ENCODE measurements at places on chromosomes 2 and 18.

- no peak for DNase-seq
These were observed 536 bp downstream of the XDH start for GRCh38 chr2:31413862-31414550.

GRCh38 chr2:37776487-37776886 is 105.0 kb upstream of the CDC42EP3 start:
- DNase-seq = no peak

DNA sequence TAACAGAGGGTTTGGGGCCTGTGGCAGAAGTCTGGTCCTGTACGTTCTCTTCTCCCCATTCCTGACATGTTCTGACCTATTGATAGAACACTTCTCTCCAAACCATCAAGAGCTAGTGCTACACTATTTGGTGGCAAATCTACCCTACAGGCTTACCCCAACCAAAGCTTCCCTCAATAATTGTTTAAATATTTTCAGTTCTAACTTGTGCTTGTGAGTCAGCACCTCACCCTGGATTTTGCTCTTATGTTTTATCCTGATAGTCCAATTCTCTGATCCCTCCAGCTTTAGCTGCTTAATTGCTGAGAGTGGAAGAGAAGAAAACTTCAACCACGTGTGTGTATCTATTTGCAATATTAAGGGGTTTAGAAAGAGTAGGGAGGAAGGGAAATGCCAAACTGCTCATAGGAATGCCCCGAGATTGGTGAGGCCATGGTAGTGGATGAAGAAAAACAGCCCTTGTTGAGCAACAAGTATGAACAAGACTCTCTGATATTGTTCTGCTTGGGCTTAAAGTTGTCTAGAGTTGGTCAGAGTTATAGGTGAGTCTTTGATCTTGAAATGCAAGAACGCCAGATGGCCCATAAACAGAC is 67.8 kb upstream of the PARD3B start:
- no peak for DNase-seq

DNA sequence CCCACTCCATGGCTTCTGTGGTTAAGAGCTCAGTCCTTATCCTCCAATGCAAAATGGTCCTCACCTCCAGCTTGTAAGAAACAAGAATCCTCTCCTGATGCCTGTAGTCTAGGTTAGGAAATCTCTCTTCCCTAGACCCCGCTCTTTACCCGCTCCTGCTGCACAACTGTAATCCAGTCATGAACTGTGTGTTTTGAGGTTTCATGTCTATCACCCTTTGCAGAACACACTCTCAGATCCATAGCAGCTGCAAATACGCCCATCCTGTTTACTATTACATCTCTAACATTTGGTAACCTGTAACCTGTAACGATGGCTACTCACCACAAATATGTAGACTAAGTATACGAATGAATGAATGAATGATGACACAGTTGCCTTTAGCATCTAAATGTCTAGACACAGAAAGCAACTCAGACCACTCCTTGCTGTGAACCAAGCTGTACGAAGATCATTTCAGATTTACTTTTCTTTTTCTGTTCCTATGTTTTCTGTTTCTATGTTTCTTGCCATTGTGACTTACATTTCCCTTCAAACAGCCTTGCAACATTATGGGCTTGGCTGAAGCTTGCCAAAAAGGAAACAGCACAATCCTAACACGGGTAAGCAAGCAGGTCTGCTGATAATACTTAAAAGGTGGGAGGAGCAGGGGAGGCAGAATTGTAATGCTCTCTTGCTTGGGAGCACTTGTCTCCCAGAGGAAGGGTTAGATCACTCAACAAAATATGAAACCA is 53.7 kb downstream of the EPHA4 start:
- no peak for DNase-seq

DNA sequence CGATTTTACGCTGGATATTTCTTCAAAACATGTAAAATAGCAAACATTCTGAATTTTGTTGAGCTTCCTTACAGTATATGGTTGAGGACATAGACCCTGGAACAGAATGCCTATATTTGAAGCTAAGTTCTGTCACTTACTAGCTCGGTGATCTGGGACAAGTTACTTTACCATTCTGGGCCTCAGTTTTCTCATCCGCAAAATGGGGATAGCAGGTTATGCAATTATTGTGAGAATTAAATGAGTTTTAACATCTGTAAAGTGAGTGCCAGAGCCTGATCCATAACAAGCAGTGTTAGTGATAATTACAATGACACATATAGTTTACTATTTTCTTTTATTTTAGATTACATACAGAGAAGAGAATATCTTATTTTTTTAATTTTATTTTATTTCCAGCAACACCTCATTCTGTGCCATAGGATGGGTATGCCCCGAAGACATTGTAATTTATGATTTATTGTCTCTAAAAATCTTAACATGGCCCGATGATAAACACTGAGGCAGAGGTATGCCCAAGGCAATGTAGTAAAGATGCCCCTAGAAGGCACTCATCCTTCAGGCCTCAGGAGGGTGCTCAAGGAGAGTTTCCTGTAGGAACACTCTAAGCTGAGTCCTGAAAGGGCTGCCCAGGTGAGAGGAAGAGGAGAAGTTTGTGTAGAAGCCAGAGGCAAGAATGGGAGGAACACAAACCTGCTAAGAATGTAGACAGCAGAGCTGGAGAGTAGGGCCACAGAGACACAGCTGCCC is 250.9 kb downstream of the BCL11A start:
- no peak for DNase-seq

DNA sequence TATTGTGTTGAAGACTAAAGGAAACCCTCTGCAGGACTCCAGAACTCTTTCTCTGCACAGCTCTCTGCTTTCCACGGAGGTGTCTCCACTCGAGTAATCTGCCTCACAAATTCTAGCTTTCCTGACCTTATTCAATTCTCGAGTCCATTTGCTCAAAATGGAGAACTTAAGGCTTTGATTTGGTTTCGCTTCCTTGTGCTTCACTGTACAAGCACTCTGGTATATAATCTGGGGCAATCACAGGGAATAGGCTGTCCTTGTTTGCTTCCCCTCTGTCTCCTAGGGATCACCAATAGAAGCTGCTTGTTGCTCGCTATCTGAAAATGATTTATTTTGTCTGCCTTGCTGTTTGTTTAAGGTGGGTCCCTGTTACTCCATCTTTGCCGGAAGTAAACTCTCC is 129.1 kb upstream of the DOCK10 start:
- DNase-seq = no peak

DNA sequence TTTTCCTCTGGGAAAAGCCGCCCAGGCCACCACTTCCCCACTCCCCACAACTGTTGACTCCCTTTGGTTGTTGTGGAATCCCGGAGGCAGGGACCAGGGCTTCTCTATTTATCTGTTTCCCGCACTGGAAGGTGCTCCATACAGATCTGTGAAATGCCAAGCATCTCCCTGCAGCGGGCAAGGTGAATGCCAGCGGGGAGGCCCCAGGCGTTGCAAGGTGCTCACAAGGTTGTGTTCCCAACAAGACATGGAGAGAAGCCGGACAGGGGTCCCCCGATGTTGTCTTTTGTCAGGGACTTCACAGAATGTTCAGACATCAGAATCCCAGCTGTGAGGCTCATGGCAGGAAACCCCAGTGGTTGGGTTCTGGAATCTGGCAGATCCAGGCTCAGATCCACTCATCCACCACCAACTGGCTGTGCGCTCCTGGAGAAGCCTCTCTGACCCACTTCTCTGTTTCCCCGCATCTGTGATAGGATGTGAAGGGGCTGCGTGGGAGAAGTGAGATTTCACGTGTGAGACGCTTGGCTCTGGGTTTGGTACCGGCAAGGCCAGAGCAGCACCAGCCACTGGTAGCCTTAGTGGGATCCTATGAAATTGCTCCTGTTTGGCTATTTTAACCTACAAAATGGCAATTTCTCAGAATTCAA is 8.6 kb upstream of the NEU2 start:
- no peak for DNase-seq

DNA sequence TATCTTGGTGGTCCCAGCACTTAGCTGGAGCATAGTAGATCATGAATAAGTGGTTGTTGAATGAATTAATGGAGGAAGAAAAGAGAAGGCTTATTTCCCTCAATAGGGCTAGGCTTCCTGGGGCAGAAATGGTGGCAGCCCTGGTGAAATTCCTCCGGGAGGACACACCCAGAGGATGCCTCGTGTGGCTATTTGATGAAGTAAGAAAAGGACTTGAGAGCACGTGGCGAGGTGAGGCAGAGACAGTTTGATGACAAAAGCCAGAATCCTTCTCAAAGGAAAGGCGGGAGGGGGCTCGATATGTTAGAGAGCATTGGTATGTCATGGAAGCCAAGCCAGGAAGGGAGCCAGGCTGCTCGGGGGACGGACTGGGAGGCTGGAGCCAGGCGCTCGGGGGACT is 14.7 kb downstream of the FAM228A start:
- DNase-seq = no peak

- DNase-seq = peak; percentile 53
These were observed 145.7 kb upstream of the KLF7 start for GRCh38 chr2:207311316-207312005.

DNA sequence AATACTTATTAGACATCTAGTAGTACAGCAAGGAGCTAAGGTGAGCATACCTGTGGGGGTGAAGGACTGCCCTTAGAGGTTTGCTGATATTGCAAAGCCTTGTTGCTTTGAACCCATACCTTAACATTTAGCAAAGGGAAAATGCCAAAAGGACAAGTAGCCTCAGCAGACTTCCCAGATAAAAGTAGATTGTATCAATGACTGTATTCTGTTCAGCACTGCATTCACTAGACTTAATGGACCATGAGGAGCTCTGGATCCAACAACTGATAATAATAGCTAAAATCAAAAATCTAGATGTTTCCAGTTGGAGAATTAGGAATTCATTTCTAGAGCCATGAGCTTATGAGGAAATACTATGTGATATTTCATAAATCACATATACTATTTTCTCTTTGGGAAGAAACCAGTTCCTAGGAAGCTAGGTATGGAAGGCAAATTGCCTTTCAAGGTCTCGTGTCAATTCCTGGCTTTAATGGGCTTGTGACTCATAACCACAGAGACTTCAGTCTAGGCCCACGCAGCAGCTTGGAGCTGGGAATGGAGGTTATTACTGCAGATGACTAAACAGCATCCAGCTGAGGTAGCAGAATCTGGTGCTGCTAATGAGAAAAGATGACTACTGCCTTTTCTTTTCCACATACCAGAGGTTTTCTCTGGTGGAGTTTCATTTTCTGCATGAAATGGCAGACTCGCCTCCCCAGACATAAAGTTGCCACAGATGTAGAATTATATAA is 191.2 kb upstream of the NABP1 start:
- no peak for DNase-seq

DNA sequence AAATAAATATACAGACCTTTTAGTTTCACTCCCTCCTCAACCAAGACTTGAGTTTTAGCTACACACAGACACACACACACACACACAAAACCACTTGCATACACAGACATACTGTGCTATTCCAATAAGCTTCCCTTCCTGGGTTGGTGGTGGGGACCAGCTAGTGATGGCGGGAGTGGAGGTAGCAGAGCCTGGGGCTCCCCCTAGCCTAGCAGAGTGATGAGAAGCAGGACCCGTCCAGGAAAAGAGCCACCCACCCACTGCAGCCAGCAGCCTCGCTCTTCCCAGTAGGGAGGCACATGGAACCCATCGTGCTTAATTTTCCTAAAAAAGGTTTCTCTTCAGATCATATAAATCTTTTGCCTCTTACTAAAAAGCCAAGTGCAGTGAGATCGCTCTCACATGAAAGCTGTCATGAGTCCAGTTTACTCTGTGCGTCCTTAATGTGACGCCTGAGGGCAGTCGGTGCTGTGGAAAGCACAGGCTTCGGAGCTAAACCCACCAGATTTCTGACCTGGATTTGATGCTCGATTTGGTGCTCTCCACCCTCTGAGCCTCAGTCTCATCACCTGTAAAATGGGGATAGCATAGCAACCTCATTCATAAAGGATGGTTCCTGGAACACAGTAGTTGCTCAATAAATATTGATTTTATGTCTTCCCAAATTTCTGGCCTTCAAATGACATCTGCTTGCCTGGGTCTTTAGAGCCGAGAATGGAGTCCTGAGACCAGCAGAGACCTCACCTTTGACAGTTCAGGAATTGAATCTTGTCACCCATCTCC is 60.1 kb upstream of the YWHAQ start:
- no peak for DNase-seq

DNA sequence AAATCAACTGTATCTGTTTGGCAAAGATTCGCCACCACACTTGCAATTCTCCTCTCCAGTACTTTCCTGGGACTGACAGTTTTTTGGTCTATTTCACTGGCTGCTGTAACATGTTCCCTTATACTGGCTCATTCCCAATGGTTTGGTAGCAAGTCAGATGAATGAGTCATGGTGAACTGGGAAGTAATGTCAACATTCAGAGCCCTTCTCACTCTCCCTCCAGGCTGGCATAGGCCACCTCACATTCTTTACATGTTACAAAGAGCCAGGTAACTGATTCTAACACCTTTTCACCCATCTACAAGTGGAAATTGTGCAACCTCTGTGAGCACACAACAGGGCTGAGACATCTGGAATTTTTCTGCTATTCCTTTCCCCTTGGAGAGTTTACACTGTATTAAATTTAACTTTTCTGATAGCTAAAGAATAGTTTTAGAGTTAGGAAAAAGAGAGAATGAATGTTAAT is 111.3 kb upstream of the TLK1 start:
- no peak for DNase-seq

GRCh38 chr2:174544156-174544555 is 53.4 kb downstream of the WIPF1 start:
- no peak for DNase-seq

DNA sequence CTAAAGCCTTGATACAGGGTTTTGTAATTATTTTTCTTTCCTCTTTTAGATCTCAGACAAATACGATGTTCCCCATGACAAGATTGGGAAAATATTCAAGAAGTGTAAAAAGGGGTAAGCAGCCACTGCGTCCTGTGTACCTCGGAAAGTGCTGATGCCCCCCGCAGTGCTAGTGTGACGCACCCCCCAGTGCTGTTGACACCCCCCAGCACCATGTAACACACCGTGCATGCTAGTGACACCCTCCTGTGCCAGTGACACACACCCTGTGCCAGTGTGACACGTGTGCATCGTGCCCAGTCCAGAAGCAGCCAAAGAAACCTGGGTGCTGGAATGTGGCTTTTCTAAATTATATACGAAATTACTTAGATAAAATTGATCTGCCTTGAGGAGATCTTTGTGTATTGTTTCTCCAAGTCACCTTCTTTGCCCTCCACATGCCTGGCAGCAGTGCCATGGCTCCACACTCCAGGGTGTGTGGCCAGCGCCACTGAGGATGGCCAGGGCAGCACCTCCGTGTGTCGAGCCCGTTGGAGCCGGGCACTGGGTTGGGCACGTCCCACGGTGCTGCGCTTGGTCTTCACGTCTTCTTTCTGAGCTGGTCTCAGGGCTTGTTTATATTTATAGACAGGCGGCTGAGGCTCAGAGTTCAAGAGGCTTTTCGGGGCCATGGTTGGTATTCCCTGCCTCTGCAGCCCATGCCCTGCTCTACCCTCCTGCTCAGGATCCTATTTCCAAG is 44.3 kb upstream of the KLF11 start:
- no peak for DNase-seq

- no peak for DNase-seq
These were observed 59.6 kb downstream of the ASB1 start for GRCh38 chr2:238486123-238486848.

DNA sequence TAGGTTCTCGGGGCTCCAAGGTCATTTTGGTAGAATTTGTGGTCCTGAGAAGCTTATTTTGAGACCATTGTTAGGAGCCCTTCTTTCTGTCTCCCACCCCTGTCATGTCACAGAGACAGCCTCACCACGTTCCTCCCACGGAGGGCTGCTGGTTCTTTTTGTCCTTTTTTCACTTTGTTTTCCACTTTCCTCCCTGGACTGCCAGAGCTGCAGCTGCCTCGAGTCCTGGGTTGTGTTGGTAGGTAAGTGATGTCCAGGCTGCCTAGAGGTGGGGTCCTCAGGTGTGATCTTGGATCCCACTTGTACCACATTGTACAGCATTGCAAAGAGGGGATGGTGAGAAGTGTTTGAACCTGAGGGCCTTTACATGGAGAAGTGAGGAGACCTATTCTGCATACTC is 130.2 kb upstream of the EML6 start:
- DNase-seq = no peak
